ENCODE measurements at places on chromosomes 4 and X. TPM values are rescaled to one million over a fixed set of nuclear protein-coding genes. Genes with fewer than 3 reads are reported as not detected.

The COL4A6 gene
- 1.1 TPM for total RNA-seq

DNA sequence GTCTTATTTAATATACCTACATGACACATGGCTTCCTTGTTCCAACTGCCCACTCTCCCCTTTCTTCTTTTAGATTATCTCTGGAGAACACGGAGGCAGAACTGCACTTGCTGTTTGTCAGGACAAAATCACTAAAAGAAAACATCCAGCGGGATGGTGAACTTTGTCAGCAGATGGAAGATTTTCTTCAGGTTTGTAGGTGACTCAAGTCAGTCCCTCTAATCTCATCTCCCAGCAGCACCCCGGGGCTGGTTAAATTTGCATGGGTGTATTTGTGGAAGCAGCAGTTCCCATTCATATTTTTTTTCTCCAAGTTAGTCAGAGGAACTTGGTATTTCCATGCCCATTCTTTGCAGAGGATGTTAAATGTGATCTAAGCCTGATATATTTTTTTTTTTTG, 31.8 kb downstream of the FHDC1 start:
- H3K4me3 ChIP-seq = no peak overlapping the region
- H3K27me3 ChIP-seq = no peaks in the 10 kb centered on the region
- DNase-seq = no peak
- H3K27ac ChIP-seq = no peak overlapping the region
- H3K4me1 ChIP-seq = peaks cover 8% of the 10 kb centered on the region
- peaks cover 22% of the 10 kb centered on the region for H3K36me3 ChIP-seq

- H3K27me3 ChIP-seq = no peaks in the 10 kb centered on the region
- H3K36me3 ChIP-seq = no peaks in the 10 kb centered on the region
- no peaks in the 10 kb centered on the region for H3K4me1 ChIP-seq
Measured at GRCh38 chrX:49972328-49972860, 50.0 kb downstream of the CLCN5 start.

DNA sequence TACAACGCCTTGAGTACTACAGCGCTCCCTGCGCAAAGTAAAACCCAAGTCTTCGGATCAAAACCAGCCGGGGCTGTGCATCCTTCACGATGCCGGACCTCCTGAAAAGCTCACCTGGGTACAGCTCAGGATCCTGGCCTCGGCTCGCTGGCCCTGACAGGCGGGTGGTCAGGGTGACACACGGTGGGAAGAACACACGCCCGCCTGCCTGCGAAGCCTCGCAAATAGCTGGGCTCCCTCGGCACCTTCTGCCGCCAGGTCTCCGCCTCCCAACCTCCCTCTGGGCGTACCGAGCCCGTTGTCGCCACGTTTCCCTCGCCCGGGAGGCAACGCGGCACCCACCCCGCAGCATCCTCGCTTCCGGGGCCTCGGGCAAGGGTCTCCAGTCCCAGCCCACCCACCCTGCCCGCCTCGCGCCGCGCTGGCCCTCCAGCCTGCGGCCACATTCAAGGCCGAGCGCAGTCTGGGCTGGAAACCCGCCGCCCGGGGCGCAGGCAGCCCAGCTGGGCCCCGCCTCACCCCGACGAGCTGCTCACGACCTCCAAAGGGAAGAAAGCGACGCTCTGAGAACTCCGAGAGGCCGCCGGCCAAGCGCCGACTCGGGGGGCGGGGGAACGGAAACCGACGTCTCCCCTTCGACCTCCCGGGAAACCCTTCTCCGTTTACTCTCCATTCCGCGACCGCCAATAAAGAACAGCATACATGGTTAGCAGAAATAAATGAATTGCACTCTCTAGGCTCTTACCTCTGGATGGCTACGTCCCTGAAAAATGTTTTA, 511 bp downstream of the PPM1K start:
- DNase-seq = peak; percentile 68
- H3K4me3 ChIP-seq = peak overlapping the region; percentile 83
- H3K27ac ChIP-seq = peak overlapping the region; percentile 95
- no peaks in the 10 kb centered on the region for H3K27me3 ChIP-seq
- peaks cover 14% of the 10 kb centered on the region for H3K4me1 ChIP-seq
- H3K36me3 ChIP-seq = no peaks in the 10 kb centered on the region

GRCh38 chr4:183266371-183266770, 53.7 kb downstream of the CLDN22 start:
- DNase-seq = no peak
- peaks cover 5% of the 10 kb centered on the region for H3K4me1 ChIP-seq
- H3K27me3 ChIP-seq = no peaks in the 10 kb centered on the region
- H3K36me3 ChIP-seq = peaks cover 25% of the 10 kb centered on the region

Data from thyroid gland (tissue), 4 donors.